Retinal pigment epithelial cell (primary cell): ENCODE measurements at places on chromosomes 3 and 15.

- no peak for DNase-seq
Observed at GRCh38 chr3:123791898-123792297, 92.2 kb downstream of the MYLK start.

DNA sequence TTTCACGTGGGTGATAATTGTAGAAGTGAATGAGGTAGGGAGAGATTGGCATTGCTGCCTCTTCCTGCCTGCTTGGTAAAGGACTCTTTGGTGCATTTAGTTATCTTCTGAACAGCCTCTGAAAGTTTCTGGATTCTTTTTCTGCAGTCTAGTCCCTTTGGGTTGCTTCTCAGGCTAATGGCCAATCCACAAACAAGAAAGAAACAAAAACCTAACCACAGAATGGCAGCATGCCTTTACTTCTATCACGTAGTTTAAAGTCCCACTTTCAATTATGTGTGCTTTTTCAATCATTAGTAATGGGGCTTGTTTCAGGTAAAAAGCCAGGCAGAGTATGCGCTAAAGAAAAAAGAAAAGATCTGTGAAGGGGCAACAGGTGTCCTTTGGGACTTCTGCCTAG is 7.4 kb downstream of the FGF12 start:
- DNase-seq: no peak

GRCh38 chr3:46860017-46860809 is 3.0 kb downstream of the MYL3 start:
- DNase-seq: no peak

DNA sequence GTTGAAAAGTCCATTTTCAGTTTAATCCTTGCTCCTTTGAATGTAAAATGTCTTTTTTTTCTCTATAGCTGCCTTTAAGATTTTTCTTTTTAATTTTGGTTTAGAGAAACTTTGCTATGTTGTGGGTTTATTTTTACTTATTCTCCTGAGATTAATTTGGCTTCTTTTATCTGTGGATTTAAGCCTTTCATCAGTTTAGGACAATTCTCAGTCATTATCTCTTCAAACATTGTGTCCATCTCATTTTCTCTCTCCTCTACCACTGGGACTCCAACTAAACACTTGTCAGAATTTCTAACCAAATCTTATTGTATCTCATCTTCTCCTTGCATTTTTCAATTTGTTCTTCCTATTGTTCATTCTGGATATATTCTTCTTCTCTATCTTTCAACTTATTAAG is 12.4 kb upstream of the ITGA11 start:
- DNase-seq: no peak

- no peak for DNase-seq
Observed at GRCh38 chr3:43307226-43307625, 20.9 kb downstream of the SNRK start.

DNA sequence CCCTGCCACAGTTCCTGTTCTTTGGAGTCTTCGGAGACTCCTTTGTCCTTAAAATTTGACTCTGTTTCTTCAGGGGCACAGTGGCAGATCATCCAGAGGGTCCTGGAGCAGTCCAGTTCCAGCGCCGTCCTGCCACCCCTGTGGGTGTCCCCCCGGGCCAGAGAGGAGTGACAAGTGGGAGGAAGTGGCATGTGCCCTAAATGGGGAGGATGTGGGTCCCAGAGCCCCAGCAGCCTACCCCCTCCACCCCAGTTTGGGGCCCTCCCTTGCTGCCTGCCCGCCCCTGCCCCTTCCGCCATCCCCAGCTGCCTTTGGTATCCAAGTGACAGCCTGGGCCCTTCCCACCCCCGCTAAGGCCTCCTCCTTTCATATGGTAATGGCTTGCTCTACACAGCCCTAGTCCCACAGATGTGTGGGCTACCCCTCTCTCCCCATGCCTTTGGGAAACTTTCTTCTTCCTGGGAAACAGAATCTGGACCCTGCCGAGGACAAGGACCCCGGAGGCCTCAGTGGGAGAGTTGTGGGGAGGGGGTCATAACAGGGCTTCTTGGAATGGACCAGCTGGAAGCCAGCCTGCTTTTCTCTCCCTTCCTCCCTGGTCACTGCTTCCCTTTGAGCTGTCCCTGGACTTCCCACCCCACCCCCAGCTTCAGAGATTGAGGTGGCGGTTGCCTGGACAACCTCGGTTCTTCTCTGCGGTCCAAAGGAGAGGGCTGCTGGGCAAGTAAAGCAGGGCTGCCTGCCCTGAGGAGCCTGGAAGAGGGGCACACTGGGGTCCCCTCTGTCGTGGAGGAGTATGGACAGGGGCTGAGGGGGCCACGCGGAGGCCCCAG is 43.2 kb downstream of the KLHL25 start:
- no peak for DNase-seq

DNA sequence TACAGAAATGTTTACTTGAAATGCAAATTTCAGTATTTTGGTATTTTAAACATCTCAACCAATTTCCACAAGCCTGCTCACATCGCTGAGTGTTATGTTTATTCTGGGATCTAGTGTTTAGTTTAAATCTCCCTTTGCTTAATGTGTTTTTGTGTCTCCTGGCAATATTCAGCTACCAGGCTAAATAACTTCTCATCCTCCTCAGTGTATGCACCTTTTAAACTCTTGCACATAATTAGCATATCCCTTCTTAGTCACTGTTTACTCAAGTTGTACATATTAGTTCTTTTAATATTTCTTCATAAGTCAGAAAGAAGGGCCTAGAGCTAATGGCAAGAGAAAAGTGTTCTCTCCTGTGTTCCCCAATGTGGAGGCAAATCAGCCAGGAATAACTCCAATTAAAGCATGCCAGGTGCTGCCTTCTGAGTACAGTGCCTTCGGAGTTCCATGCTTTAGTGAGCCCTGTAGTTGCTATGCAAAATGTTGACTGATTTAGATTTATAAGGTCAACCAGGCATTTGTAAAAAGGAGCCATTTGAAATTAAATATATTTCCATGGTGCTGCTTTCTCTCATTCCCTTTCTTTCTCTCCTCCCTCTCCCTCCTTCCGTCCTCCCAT is 234.3 kb downstream of the GAP43 start:
- DNase-seq: no peak

GRCh38 chr3:184873141-184873540 is 61.2 kb downstream of the VPS8 start:
- no peak for DNase-seq

DNA sequence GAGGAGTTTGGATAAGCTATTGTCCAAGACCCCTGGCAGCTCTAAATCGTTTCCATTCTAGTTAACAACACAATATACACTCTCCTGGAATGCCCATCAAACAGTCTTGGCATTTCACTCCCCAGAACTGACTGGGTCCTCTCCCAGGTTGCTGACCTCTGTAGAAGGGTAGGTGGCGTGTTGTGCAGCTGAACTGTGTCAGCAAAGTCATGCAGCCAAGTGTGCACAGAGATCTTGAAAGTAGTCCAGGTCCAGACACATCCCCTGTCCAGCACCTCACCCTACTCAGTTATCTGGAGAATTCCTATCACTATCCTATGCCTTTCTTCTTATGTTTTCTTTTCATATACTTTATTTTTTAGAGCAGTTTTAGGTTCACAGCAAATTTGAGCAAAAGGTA is 312.7 kb downstream of the GABRB3 start:
- no peak for DNase-seq

GRCh38 chr15:72421484-72421883 is 23.4 kb downstream of the TMEM202 start:
- no peak for DNase-seq

DNA sequence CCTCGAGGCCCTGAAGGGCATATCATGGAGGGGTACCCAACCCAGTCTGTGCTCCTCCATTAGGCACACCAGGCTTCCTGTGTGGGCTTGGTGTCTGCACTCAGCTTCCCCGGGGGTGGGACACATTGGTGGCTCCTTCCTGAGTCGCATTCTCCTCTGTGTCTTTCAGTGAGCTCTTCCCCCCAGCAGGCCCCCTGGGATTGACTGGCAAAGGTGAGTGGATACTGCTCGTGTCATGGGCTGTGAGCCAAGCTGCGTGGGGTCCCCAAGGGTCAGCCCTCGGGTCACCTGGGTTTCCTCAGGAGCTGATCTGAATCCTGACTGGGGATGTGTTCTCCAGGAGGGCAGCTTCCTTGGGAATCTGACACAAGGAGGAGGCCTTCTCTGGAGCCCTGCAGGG is 231.0 kb downstream of the SNRPN start:
- no peak for DNase-seq
